ENCODE measurements at places on chromosomes 3 and 15.
A peak's percentile ranks its signal among the peaks of the same experiment; 100 is the strongest.

GRCh38 chr3:128707928-128708494 lies 18.0 kb upstream of the RAB7A start:
- DNase-seq, result no peak

GRCh38 chr3:64122476-64122875 lies 99.2 kb upstream of the PSMD6 start:
- DNase-seq, result no peak

DNA sequence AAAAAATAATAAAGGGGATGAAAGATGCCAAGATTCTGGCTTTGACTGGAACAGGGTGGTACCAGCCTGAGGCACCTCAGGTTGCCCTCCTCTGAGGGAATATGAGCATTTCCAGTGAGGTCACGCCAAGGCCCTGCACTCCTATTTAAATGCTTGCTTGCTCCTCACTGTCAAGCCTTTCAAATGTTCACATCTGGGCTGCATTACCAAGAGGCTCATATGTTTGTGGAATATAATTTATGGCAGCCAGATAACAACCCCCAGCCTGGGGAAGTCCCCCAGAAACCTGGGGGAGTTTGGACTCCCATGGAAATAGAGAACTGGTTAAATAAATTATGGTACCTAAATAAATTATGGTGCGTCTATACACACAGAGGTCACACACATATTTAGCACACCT lies 88.4 kb downstream of the FRMD4B start:
- no peak for DNase-seq

GRCh38 chr3:134749802-134750553 lies 45.1 kb upstream of the EPHB1 start:
- no peak for DNase-seq

DNA sequence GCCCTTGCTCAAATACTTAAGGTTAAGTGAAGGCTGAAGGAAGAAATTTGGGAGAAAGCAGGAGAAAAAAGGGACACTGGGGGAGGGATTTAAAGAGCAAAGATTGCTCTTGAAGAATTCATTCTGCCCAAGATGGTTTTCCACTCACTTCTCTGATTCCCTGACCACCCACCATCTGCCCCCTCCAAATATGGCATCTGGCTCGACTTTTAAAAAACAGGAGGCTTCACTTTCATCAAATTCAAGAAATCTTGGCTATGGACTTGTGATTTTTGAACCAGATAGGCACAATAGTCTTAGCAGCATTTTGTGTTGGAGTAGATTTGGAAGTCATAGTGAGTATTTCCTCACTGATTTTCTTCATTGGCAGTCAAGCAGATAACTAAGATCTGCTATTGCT lies 574.4 kb upstream of the SUCLG2 start:
- DNase-seq, result no peak

DNA sequence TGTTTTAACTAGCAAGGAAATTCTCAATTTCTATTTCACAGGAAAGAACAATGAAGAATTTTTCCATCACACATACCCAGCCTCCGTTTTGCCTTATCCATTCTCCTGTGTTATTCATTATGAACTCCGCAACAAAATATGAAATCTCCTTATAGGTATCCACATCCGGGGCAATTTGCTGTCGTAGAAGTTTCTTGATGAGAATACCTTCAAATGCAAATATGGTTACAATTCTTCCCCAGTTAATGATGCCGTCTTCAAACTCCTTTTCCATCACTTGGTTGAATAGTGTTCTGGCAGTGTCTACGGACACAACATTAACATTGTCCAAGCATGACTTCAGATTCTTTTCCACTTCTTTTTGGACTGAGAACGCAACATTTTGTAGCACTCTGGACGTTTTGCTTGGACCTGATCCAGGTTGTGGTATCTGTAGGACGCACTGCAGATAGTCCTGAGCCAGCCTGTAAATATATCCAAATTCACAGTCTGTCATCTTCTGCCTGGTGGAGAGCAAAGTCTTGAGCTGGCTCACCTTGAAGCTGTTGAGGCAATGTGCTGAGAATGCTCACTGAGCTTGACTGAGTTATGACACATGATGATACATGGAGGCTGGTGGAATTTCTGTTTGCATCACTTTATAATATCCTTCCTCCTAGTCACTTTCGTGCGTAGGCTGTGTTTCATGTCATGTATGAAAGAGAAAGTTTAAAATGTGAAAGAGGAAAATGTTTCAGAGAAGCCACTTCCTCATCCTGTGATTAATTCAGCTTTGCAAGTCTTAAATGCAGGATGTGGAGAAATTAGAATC lies at the start of gene BCL2A1:
BCL2A1 (minus strand) TSS at position 573 of the 811 bp plus-strand sequence; CDS start at position 496, 77 bp downstream.
- peak; percentile 64 for DNase-seq

- DNase-seq, result no peak
Observed at GRCh38 chr15:56752986-56753385, 19.7 kb upstream of the ZNF280D start.

GRCh38 chr3:30692498-30693130 lies 86.2 kb downstream of the TGFBR2 start:
- DNase-seq, result no peak

- no peak for DNase-seq
Observed at GRCh38 chr3:119297169-119297568, 3.0 kb downstream of the ARHGAP31 start.

DNA sequence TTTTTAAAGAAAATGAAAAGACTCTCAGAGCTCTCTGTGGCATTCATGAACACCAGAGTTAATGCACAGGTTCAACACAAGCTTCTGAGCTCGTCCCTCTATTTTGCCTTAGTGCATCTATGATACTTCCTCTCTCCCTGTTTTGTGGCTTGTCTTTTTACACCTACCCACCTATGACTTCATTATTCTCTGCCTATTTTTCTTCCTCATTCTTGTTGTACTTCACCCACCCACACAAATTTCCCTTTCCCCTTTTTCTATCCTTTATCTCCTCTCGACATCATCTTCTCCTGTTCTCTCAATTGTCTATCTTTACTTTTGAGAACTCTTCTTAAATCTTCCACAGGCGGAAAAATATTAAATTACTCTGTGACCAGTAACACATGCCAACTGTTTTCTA lies 48.6 kb downstream of the OR5H15 start:
- DNase-seq, result no peak

DNA sequence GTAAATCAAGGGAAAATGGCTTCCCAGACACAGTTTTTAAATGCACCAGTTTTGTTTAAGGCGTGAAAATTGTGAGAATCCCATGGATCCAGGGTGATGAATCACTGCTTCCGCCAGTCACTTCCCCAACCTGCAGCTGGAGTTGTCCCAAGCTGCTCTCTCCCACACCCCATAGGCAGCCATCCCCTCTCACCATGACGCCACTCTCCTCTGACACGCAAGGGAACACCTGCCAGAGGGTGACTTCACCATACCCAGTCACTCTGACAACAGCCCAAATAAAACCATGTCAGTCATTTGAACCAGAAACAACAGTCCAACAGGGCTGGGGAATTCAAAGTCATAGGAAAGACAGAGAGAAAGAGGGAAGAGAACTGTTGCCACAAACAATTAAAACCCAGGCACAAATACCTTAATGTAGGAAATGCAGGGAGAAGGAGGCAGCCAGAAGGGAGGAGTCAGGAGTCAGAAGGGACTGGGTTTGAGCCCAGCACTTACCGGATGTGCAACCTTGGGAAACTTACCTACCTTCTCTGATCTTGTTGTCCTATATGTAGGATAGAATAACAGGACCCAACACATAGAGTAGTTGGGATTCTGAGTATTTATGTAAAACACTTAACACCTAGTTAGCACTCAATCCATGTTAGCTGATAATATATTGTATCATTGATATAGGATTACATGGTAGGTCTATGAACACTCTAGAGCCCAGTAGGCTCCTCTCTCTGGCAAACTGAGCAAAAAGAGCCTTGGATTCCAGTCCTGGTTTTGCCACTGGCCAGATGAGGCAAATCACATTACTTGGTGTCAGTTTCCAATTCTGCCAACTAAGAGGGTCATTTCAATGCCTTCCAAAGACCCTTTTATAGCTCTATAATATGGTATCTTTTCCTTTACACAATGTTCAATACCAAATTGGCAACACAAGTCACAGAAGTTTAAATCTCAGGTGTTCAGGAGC lies 326.3 kb upstream of the ICE2 start:
- DNase-seq, result no peak

- DNase-seq, result no peak
Observed at GRCh38 chr3:190620886-190621608, 107.2 kb downstream of the IL1RAP start.

DNA sequence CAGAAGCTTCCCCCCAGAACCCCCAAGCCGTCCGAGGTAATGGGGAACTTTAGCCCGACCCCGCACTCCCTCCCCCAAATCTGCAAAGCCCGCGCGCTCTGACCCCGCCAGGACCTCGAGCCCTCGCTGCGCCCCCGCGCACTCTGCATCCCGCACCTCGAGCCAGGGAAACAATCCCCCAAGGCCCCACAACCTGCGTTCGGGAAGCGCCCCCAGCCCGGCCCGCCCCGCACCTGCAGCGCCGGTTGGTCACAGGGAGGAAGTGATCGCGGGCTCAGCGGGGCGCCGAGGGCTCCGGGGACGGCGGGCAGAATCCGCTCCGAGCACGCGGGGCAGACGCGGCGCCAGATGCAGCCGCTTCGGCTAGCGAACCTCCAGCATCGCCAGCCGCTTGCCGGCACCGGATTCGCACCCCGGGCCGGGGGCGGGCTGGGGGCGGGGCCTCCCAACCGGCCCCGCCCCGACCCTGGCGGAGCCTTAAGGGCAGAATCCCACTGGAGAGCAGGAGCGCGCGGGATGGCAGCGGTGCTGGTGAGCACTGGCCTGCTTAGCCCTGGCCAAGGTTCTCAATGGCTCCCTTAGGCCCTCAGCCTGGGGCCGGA lies at the start of gene CAMKV:
CAMKV (minus strand) TSS at position 382 of the 602 bp plus-strand sequence. CDS start 7,518 bp downstream, outside the sequence.
- DNase-seq, result peak; percentile 15

GRCh38 chr3:21290557-21290956 lies 460.5 kb downstream of the ZNF385D start:
- DNase-seq, result no peak

GRCh38 chr3:196617256-196617655 lies 22.2 kb upstream of the NRROS start:
- no peak for DNase-seq

GRCh38 chr3:16504242-16504641 lies 9.3 kb downstream of the RFTN1 start:
- no peak for DNase-seq

GRCh38 chr3:127710155-127710941 lies 37.6 kb downstream of the ABTB1 start:
- DNase-seq, result no peak

DNA sequence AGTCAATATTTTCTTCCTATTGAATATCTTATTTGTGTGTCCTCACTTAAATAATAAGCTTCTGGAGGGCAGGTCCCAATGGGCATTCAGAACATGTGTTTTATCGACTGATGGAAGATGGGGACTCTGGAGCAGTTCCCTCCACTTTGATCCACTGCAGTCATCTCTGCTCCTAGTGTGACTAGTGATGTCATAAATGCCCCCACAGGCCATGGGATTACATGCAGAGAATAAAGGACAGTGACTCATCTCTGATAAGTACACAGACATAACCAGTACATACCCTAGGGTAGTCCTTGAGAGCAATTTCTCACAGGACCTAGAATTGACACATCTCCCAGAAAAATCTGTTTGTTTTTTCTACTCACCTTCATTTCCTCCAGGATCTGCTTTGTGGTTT lies 49.4 kb upstream of the FMN1 start:
- no peak for DNase-seq

GRCh38 chr3:67447393-67447792 lies 207.0 kb downstream of the SUCLG2 start:
- DNase-seq, result no peak

DNA sequence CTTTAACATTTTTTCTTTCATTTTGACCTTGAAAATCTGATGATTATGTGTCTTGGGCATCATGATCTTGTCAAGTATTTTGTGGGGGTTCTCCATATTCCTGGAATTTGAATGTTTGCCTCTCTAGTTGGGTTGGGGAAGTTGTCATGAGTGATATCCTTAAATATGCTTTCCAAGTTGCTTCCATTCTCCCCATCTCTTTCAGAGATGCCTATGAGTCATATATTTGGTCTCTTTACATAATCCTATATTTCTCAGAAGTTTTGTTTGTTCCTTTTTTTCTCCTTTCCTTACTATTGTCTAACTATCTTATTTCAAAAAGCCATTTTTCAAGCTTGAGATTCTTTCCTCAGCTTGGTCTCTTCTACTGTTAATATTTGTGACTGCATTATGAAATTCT lies 69.0 kb upstream of the CCDC80 start:
- no peak for DNase-seq

DNA sequence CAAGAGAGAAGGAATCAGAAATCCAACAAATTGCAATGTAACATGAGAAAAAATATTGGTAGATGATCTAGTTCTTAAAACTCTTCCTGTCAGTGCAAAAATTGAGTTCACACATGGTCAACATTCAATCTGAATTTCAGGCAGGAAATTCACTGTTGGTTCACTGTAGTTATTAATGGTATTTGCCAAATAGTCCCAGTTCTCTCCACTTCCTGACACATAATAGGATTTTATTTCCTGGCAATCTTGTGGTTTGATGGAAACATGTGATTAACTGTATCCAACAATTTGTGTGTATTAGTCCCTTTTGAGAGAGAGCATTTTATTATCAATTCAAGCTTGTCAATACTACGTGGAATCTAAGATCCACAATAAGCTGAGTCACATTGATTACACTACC lies 1103.1 kb downstream of the ROBO2 start:
- no peak for DNase-seq

DNA sequence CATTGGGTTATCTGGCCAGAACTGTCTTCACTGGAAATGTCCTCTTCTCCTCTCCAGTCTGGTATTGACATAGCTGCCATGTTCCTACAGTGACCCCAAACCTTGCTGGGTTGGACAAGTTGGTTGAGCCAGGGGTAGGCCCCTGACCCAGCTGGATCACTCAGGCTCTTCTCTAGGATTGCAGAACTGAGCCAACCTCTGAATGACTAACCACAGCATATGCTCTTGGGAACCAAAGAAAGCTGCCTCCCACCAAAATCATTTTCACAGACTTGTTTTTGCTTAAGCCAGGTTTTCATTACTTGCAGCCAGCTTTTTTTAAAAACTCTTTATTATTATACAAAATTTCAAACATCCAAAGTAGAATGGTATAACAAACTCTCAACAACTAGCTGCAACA lies 41.4 kb downstream of the FSIP1 start:
- DNase-seq, result no peak

DNA sequence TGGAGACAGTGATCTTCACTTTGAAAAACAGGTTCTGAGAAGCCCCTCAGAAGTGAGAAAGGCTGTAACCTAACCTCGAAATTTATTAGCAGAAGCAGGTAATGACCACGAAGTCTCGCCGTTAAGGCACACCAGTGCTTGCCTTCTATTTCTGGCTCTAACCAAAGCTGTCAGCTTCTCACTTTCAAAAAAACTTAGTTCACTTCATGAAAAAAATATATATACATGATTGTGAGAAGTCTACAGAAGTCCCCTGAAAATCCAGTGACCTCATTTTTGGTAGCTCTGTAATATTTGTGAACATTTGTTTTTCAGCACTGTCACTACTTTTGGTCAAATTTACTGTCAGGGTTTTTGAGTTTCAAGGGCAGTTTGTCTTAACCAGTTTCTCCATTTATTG lies 19.1 kb upstream of the AKAP13 start:
- no peak for DNase-seq

GRCh38 chr15:98906712-98907083 lies 100.9 kb downstream of the PGPEP1L start:
- DNase-seq, result no peak

GRCh38 chr3:126887686-126888085 lies 95.2 kb upstream of the PLXNA1 start:
- no peak for DNase-seq

All from CD4-positive, alpha-beta T cell treated with Interleukin-6 at 100 ng/mL for 8 hours (primary cell).